IPS-NIHi11 (cell line): ENCODE measurements at places on chromosomes 6 and 20.

GRCh38 chr6:704046-704445, 11.1 kb upstream of the EXOC2 start:
- no peak for DNase-seq

DNA sequence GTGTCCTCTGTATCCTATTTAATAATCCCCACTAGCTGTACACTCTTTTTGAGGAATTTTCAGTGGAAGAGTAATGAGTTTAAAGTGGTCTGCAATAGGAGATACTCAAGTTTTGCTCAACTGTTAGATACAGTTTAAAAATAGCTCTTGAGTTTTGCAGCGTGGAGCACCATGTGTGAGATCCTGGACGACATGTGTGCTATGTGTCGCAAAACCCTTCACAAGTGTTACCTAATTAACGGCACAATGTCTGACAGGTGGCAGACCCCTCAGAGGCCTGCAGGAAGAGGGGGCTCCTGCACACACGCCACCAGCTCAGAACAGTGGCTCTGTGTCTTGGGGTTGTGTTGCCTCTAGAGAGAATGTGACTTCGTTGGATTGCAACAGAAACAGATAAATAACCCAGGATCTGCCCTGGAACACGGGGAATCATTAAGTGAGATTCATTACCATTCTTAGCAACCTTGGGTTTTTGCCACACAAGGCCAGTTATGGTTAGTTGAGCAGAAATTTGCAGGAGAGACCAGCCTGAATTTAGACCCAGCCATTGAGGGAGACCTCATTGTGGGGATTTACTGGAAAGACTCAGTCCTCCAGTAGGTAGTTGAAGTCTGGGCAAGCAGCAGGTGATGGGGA, 73.8 kb downstream of the SASH1 start:
- DNase-seq, result no peak

GRCh38 chr6:135062735-135063134, 8.1 kb upstream of the HBS1L start:
- no peak for DNase-seq

DNA sequence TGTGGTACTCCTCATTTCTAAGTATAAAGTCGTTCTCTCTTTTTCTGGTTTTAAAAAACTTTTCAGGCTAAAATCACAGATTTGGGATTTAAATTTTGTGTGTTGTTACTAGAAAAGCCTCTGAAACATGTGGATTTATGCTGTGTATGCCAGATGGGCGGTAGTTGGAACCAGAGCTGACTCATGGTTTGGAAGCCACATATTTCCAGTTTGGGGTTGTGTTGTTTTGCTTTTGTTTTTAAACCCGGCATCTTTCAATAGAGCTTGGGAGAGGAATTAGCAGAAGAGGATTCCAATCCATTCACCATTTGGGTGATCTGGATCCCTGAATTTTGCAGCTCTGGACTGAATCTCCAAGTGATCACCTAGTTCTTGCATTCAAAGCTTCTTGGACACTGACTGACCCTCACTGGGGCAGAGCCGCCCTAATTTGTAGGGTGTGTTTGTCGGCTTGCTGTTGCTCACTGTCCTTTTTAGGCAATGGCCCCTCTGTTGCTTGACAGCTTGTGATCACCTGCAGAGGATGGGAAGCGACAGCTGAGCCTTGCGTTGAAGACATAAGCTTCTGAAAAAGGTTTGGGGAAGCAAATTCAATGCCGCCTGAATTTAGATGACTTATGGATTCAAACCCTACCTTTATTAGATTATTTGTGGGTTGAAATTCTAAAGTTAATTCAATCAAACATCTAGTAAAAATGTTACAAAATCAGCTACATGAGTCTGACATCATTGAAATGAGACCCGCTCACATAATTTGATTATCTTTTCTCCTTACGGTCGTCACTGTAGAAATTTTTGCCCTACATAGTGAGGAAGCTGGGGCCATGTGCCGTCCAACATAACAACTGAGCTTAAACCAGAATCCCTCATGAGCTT, 79.9 kb upstream of the CD83 start:
- DNase-seq, result no peak

- DNase-seq, result peak; percentile 80
These were observed 137.6 kb downstream of the IMPG1 start for GRCh38 chr6:75934643-75935472.
